AG08396 (cell line): ENCODE measurements at places on chromosomes 7 and 10.
A peak's percentile ranks its signal among the peaks of the same experiment; 100 is the strongest.

DNA sequence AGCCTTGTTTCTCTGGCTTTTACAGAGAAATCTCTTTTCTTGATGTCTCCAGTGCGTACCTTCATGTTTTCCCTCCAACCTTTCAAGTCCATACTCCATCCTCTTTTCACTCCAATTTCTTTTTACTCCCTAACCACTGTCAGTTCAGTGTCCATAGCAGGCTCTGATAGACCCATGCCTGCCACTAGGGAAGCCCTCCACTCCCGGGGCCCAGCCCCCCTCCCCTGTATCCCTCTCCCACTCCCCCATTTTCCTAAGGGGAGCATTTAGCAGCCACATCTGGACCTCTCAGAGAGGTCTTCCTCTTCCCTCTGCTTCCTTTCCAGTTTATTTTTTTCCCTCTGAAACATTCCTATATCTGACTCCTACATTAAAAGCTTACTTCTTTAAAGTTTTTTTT lies 33.1 kb downstream of the DENND11 start:
- no peak for DNase-seq

- no peak for DNase-seq
Measured at GRCh38 chr10:3745521-3745920, 39.5 kb downstream of the KLF6 start.

DNA sequence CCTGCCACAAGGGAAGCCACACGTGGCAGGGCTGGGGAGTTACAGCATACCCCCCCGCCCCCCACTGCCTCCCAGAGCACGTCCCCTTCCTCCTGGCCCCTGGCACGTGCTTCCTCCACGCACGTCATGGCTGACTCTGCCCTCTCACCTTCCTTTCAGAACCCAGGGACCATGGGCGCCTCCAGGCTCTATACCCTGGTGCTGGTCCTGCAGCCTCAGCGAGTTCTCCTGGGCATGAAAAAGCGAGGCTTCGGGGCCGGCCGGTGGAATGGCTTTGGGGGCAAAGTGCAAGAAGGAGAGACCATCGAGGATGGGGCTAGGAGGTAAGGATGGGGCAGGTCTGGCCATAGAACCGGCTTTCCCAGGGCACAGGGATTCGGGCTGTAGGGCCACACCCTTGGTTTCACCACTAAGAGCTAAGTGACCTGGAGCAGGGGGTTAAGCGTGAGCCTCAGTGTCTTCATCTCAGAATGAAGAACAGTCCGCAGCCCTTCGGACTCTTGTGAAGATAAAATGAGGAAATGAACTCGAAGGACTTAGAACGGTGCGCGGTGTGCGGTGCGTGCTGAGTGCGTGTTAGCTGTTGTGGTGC lies 2.5 kb downstream of the NUDT1 start:
- no peak for DNase-seq

GRCh38 chr7:131506597-131506996 lies 49.8 kb downstream of the PODXL start:
- DNase-seq = no peak

GRCh38 chr10:541750-542371 lies 147.6 kb downstream of the DIP2C start:
- no peak for DNase-seq

- DNase-seq = no peak
Measured at GRCh38 chr10:75530299-75530698, 98.9 kb downstream of the LRMDA start.

- no peak for DNase-seq
Measured at GRCh38 chr7:70267381-70268120, 669.3 kb downstream of the AUTS2 start.

DNA sequence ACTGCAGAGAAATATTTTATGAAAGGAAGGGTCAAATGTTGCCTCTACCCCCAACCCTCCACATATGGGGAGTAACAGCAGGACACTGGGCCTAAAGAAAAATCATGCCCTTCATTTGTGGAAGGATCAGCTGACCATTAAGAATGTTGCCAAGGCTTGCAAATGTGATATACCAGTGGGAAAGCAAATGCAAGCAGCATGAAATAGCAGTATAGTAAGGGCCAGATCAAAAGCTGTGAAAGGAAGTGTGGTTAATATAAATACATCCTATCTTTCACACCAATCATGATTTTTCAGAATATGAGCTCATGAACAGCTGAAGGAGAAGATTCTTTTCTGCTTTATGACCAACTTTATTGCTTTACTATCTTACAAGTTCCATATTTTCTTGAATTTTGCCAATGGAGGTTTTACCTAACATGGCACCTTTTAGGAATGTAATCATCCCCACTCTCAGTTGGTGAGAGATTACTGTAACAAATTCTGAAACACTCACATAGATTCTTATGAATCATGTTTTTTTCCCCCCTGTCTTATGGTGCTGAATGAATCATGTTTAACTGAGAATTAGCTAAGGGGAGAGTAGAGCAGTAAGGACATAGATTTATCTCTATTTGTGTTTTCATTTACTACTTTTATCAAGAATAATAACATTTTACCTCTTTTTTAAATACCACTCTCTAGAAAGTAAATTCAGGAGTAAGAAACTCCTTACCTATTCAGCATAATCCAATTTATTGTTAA lies 12.1 kb upstream of the ATAD1 start:
- no peak for DNase-seq

DNA sequence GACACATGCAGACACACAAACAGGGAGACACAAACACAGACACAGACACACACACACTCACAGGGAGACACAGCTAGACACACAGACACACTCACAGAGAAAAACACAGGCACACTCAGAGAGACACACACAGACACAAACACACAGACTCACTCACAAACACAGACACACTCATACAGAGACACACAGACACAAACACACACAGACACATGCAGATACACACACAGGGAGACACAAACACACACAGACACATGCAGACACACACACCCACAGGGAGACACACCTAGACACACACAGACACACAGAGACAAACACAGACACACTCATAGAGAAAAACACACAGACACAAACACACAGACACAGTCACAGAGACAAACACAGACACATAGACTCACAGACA lies 67.9 kb downstream of the ADARB2 start:
- no peak for DNase-seq

DNA sequence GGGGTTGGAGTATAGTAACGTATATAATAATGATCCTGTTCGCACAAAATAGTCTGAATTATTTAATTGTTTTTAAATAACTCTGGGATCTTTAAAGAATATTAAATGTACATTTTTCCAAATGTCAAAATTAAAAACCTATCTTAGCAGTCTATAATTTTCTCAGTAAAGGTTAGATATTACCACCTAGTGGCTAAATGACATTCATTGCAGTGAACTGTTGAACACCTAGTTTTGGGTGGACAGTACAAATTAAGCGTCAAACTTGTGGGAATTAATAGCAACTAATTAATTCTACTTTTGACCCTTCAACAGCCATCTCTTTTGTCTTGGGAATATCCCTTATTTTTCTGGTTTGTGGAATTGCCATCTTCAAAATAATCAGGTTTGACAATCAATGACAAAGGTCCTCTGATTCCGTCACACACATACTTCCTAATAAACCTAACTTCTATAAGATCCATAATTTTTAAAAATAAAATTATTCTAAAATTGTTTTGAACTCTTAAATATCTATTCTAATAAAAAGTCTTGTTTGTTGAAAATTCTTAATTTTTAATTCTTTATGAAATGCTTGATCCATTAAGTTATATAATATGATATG lies 165.7 kb downstream of the SEMA3D start:
- DNase-seq = no peak

- DNase-seq = peak; percentile 64
Measured at GRCh38 chr10:101052285-101052684, 9.5 kb upstream of the KAZALD1 start.

GRCh38 chr7:134427896-134428295 lies 31.0 kb downstream of the AKR1B1 start:
- no peak for DNase-seq

GRCh38 chr10:5945561-5946418 lies 31.6 kb downstream of the IL15RA start:
- peak; percentile 84 for DNase-seq

GRCh38 chr10:34018129-34018528 lies 683.7 kb upstream of the NRP1 start:
- DNase-seq = no peak

GRCh38 chr7:118175740-118176139 lies 8.2 kb upstream of the LSM8 start:
- no peak for DNase-seq

- no peak for DNase-seq
Measured at GRCh38 chr10:83545901-83546391, 593.4 kb upstream of the GHITM start.
